ENCODE measurements at places on chromosomes 6 and 20. TPM values are rescaled to one million over a fixed set of nuclear protein-coding genes. Genes with fewer than 3 reads are reported as not detected.

The SLC13A3 gene
- total RNA-seq: 0.47 TPM

DNA sequence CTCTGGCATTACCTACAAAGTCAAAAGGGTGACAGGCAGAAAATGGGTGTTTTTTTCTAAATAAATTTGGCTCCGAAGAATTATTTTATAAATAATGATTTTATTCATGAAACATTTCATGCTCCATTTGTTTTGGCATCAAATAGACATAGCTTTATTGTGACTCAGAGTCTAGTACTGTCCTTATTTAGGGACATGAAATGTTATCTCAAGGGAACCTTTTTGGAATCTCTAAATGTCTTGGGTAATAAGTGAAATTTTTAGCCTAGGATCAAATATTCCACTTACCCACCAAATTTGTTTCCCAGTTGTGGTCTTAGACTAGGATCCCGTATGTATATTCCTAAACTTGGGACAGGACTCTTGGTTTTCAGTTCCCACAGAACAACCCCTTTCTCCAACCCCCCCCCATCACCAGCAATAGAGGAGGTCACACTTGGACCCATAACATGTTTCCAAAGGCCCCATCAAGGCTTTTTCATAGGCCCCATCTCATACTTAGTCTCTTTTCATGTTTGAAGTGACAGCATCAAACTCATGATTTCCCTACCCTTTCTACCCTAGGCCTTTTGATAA, 81.8 kb downstream of the JAG1 start:
- no peak for DNase-seq

GRCh38 chr6:11094411-11094851, 797 bp downstream of the SMIM13 start:
- DNase-seq: no peak

The PHACTR1 gene
- total RNA-seq: 109 TPM

GRCh38 chr6:125859727-125860126, 69.0 kb downstream of the NCOA7 start:
- DNase-seq: no peak
